ENCODE measurements at places on chromosomes 1 and 21. TPM values are rescaled to one million over a fixed set of nuclear protein-coding genes. Genes with fewer than 3 reads are reported as not detected.

DNA sequence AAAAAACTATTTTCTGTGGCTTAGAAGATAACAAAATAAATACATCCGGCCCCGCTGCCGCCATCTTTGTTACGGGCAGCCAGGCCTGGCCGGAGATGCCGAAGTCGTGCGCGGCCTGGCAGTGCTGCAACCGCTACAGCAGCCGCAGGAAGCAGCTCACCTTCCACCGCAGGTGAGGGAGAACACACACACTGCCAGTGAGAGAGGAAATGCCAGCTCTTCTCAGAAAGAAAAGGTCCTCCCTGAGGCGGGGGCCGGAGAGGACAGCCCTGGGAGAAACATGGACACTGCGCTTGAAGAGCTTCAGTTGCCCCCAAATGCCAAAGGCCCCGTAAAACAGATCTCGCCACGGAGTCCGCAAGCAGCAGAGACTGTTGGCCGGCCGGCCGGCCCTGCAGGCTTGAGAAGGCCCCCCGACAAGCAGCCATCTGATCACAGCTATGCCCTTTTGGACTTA is 323.2 kb downstream of the AMY1C start:
- H3K4me1 ChIP-seq = no peaks in the 10 kb centered on the region
- no peak for DNase-seq
- H3K4me3 ChIP-seq = peak overlapping the region; percentile 6
- no peaks in the 10 kb centered on the region for H3K36me3 ChIP-seq
- H3K27ac ChIP-seq = no peak overlapping the region
- no peaks in the 10 kb centered on the region for H3K27me3 ChIP-seq

- H3K27ac ChIP-seq = no peak overlapping the region
- H3K36me3 ChIP-seq = no peaks in the 10 kb centered on the region
- no peaks in the 10 kb centered on the region for H3K4me1 ChIP-seq
- no peak overlapping the region for H3K4me3 ChIP-seq
Observed at GRCh38 chr1:101905283-101905835, 91.4 kb downstream of the OLFM3 start.

DNA sequence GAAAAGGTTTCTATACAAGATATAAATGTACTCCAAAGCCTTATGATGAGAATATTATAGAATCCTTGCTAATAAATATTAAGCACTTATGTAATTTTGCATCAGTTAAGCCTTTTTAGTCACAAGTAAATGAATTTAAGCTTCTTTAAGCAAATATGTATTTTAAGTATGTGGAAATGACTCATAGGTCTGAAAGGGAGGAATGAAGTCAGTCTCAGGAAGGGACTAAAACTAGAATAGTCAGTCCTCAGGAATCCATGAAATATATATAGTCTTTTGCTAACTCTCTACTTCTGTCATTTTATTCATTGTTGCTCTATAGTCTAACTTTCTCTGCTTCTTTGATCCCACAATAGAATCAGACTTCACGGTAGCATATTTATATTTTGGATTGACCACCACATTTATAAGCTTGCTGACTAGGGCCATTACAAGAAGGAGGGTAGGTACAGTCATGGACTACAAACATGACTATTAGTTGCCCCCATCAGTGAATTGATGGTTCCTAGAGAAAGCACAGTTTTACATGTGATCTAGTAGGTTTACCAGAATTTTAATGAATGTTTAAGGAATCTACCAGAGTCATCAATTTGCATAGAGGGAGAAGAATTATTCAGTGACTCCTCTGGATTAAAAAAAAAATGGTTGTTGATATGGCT is 20.2 kb upstream of the RABGGTB start:
- no peaks in the 10 kb centered on the region for H3K4me1 ChIP-seq
- no peak overlapping the region for H3K27ac ChIP-seq
- no peak for DNase-seq
- H3K4me3 ChIP-seq = no peak overlapping the region
- no peaks in the 10 kb centered on the region for H3K27me3 ChIP-seq

GRCh38 chr1:16183765-16184556 is 28.1 kb upstream of the EPHA2 start:
- H3K27me3 ChIP-seq = peaks cover 12% of the 10 kb centered on the region
- DNase-seq = no peak
- H3K36me3 ChIP-seq = no peaks in the 10 kb centered on the region
- H3K4me1 ChIP-seq = no peaks in the 10 kb centered on the region

DNA sequence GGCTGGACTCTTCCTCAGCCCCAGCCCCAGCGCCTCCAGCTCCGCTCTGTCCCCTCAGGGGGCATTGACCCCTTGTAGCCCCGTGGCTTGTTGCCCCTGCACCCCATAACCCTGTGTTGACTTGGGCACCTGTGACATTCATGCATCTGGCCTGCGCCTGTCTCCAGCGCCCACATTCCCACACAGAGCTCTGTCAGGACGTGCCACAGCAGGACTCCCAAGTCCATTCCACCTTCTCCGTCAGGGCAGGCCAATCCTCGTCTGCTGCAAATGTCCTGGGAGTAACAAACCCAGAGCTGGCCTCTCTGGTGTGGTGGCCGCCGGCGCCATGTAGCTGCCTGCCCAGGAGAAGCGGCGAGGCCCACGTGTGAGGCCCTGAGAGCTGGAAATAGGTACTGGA is 60.6 kb downstream of the AGPAT3 start:
- H3K27me3 ChIP-seq = no peaks in the 10 kb centered on the region
- peaks cover 32% of the 10 kb centered on the region for H3K4me1 ChIP-seq
- no peak overlapping the region for H3K27ac ChIP-seq
- no peaks in the 10 kb centered on the region for H3K36me3 ChIP-seq

DNA sequence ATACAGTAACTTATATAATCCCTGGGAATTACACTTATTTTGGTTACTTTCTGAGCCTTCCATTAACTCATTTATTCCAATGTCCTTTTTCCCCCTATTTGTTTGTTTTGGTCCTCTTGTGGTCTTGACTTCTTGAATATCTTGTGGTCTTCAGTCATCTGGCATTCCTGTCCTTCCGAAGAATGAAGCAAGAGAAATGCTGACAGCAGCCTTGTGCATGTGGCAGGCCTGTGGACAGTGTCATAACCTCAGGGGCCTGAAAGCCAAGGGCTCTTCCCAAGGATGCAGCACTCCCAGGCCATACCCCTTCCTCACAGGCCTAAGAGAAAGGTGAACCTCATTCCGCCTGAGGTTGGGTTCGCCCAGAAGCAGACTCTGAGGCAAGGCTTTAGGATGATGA is 470.2 kb downstream of the DISC1 start:
- H3K4me1 ChIP-seq = no peaks in the 10 kb centered on the region
- DNase-seq = no peak

DNA sequence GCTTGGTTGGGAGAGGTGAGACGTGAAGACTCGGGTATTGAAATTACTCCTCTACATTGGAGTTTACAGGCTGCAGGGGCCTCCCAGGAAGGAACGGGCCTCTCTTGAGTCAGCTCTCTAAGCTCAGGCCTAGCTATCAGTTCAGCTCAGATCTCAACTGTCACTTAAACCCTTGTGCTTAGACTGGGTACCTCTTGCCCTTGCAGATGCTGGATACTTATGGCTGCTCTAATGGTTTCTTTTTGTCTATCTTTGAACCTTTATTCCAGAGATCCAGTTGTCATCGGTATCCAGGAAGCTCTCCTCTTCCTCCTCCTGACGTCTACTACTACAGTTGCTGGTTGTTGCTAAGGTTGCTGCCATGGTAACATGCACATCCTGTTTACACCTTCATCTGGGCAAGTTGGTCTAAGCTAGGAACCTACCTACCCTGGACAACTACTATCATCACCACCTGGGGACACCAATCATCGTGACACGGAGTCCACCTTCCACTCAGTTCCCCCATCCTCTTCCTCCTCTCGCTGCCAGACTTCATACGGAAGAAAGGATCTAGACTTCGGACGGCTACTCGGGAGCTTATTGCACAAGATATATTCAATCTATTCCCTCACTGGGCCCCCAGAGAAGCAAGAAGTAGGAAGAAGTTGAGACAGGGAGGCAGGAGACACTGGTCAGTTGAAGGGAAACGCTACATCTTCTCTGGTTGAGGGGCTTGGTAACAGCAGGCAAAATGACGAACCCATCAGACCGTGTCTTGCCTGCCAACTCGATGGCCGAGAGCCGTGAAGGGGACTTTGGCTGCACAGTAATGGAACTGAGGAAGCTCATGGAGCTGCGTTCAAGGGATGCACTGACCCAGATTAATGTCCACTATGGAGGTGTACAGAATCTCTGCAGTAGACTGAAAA is 56.1 kb downstream of the ATP2B4 start:
- peak; percentile 59 for DNase-seq
- peaks cover 20% of the 10 kb centered on the region for H3K4me1 ChIP-seq
- H3K4me3 ChIP-seq = no peak overlapping the region
- H3K27ac ChIP-seq = peak overlapping the region; percentile 90

DNA sequence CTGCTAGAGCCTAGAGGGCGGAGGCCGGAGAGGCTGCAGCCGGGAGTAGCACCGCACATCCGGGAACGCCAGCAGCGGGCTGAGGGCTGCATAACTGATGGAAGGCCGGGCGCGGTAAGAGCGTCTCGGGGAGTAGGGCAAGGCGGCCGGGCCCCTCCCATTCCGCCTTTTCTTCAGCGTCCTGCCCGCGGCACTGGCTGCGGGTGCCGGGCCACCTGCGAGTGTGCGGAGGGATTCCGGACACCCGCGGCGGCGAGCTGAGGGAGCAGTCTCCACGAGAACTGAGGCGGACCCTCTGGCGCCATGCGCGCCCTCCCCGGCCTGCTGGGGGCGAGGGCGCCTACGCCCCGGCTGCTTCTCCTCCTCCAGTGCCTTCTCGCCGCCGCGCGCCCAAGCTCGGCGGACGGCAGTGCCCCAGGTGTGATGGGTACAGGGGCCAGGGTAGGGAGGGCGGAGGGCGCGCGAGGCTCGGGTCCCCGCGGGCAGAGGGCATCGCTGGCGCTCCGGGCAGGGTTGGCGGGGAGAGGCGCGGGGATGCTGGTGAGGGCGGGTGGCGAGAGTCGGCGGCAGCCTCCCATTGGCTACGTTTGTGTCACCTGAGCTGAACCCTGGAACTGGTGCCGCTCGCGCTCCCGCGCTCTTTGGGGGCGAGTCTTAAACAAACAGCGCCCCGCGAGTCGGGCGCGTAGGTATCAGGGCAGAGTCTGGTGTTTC is 334.4 kb downstream of the SRGAP2C start:
- peak overlapping the region; percentile 75 for H3K4me3 ChIP-seq
- H3K36me3 ChIP-seq = no peaks in the 10 kb centered on the region

GRCh38 chr21:42229676-42230075 is 10.7 kb downstream of the ABCG1 start:
- DNase-seq = no peak
- H3K4me1 ChIP-seq = peaks cover 78% of the 10 kb centered on the region
- H3K27me3 ChIP-seq = no peaks in the 10 kb centered on the region
- peaks cover 21% of the 10 kb centered on the region for H3K36me3 ChIP-seq
- H3K4me3 ChIP-seq = no peak overlapping the region

DNA sequence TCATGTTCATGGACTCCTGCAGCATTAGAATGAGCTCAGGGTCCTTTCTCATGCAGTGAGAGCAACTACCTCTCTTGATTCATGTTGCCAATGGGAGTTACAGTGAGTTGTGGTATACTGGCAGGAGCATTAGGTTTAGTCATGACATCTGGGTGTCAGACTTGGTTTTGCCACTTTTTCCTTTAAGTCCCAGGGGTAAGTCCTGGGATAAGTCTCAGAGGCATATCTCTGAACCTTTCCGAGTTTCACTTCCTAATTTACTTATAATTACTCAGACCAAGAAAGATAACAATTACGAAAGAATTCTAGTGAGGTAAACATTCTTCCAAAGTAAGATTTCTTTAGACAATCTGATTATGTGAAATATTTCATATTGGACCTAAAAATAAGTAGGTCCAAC is 606.0 kb downstream of the SMYD3 start:
- peaks cover 3% of the 10 kb centered on the region for H3K36me3 ChIP-seq
- no peaks in the 10 kb centered on the region for H3K4me1 ChIP-seq
- DNase-seq = no peak
- no peak overlapping the region for H3K27ac ChIP-seq
- H3K27me3 ChIP-seq = no peaks in the 10 kb centered on the region

DNA sequence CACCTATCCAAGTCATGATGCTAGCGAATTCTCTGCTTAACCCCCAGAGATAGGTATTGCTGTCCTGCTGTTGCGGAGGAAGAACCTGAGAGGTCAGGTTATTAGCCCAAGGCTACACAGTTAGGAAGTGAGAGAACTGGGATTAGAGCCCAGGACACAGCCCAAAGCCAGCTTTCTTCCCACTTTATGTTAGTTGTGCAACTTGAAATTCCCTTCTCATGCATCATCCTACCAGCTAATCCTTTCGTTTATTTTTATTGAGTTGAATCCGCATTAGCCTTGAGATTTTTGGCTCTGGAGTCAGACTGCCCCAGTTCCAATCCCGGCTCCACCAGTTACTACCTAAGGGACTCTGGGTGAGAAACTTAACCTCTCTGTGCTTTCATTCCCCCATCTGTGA is 65.4 kb downstream of the PLEKHA6 start:
- H3K27me3 ChIP-seq = peaks cover 25% of the 10 kb centered on the region
- H3K36me3 ChIP-seq = no peaks in the 10 kb centered on the region
- H3K4me3 ChIP-seq = no peak overlapping the region
- DNase-seq = no peak

The LYPD8 gene
- total RNA-seq = not detected

The RGS8 gene
- total RNA-seq = not detected

The CRYAA gene
- total RNA-seq = not detected

The FASLG gene
- 0.70 TPM for total RNA-seq
